A673 (cell line): ENCODE measurements at places on chromosomes 11 and 22.

DNA sequence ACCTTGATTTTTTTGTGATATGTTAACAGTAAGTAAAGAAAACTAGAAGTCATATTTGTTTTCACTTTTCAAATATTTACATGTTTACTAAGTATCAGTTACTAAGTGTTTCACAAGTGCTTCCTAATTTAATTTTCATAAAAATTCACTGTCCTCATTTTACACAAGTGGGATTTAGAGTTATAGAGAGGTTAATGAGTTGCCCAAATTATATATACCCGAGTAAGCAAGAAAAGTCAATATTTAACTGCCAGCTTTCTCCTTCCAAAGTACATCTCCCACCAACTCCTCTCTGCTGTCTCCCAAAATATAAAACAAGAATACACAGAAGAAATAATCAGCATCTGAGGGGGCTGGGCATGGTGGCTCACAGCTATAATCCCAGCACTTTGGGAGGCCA is 896.7 kb upstream of the ANO3 start:
- DNase-seq, result no peak

DNA sequence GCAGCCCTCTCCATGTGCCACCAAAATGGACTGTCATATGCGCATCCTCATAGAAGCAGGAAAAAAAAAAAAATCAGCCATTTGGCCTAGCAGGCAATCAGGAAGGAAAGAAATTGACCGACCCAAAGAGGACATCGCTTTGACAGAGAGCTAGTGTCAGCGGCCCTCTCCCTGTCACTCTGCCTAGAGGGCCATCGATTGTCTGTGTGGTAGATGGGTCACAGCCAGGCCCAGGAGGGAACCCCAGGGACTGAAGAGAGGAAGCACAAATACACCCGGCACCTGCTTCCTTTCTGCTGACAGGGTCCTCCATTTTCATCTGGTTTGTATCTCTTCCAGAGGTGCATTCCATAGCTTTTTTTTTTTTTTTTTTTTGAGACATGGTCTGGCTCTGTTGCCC is 21.8 kb downstream of the VPS37C start:
- no peak for DNase-seq

GRCh38 chr11:115409691-115410220 is 94.5 kb downstream of the CADM1 start:
- no peak for DNase-seq

GRCh38 chr22:38843657-38844314 is at the start of gene NPTXR:
NPTXR (minus strand) TSS chr22:38844028.
- DNase-seq, result peak; percentile 80

DNA sequence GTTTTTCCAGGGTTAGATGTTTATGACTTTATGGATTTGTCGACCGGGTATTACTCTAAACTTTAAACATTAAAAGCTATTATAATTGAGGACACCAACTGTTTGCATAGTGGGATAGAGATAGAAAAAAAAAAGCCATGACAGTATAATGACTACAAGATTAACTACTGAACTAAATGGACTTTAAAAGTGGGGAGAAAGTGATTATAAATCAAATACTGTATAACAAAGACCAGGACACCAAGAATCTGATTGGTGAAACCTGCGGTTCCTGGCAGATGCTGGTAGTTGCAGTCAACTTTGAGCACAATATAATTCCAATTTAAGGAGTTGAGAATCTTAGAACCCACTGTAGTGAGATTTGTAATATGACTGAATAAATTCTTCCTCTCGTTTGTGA is 2.5 kb downstream of the CRKL start:
- DNase-seq, result peak; percentile 10

DNA sequence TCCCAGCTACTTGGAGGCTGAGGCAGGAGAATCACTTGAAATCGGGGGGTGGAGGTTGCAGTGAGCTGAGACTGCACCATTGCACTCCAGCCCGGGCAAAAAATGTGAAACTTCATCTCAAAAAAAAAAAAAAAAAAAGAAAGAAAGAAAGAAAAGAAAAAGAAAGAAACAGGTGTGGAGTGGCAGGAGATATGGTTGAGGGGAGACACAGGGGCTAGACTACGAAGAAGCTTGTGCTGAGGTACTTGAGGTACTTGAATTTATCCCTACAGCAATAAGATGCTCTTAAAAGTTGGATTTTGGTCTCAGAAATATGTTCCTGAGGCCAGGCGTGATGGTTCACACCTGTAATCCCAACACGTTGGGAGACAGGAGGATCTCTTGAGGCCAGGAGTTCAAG is 2.2 kb upstream of the MAJIN start:
- no peak for DNase-seq

DNA sequence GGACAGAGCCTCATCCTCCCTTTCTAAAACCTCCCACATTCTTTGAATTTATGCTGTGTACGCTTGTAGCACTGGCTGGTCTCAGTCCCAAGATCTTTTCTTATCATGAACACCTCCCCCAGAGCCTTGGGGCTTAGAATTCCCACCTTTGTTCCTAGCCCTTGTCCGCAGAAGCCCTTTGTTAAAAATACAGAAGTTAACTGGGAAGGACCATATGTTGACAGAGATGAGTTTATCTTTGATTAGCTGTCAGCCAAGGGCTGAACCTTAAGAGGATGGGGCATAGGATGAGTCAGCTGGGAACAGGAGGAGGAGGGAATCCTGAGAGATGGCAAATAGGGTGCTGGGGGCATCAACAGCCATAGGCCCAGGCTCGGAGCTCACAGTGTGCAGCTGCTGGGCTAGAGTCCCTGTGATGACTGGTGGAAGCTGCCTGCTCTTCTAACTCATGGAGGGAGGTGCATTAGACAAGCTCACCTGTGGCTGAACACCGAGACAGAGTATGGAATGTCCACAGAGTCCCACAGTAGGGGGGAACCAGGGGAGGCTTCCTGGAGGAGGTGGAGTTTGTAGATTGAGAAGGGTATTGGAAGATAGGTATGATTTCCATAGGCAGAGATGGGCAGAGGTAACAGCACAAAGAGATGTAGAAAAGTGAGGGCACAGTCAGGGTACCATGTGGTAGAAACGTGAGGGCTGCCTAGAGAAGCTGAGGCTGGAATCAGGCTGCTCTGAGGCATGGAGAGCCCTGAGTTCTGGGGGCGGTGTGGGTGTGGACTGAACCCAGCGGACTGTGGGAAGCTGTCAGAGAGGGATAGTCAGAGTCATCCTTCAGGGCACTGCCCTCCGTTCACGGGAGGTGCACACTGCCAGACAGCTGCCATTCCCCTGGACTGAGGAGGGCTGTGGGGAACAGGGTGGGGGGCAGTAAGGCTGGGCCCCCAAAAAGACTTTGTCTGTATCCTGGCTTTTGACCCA is 9.9 kb downstream of the MICAL2 start:
- no peak for DNase-seq
